ENCODE measurements at places on chromosomes 7 and 10. TPM values are rescaled to one million over a fixed set of nuclear protein-coding genes. Genes with fewer than 3 reads are reported as not detected.

LIPN gene
- 0.24 TPM for total RNA-seq

SAMD9L gene
- 2.7 TPM for total RNA-seq

GRCh38 chr10:124676416-124677062 is 67.6 kb downstream of the FAM53B start:
- H3K27me3 ChIP-seq, result no peaks in the 10 kb centered on the region
- peak overlapping the region; percentile 1 for H3K27ac ChIP-seq
- no peak overlapping the region for H3K4me3 ChIP-seq

DNA sequence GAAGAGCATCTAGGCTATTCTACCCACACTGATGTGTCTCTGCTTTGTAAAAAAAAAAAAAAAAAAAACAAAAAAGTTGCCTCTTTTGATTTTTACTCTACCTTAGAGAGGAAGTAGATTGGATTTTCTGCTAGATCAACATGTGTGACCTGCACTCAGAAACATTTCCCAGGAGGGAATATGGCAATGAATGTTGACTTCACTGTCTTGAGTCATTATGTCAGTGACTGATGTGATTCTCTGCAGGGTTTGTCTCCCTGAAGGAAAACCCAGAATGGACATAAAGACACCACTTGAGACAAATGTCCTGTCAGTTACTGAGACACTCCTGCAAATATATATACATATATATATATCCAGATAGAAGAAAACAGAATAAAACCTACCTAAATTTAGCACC is 370.3 kb downstream of the BMPER start:
- no peaks in the 10 kb centered on the region for H3K36me3 ChIP-seq
- no peak for DNase-seq
- H3K27me3 ChIP-seq, result no peaks in the 10 kb centered on the region
- no peak overlapping the region for H3K27ac ChIP-seq
- H3K4me3 ChIP-seq, result no peak overlapping the region

GRCh38 chr10:129294944-129295343 is 172.1 kb upstream of the MGMT start:
- peaks cover 6% of the 10 kb centered on the region for H3K27me3 ChIP-seq
- H3K4me1 ChIP-seq, result no peaks in the 10 kb centered on the region
- no peak overlapping the region for H3K4me3 ChIP-seq
- DNase-seq, result no peak
- no peaks in the 10 kb centered on the region for H3K36me3 ChIP-seq

DNA sequence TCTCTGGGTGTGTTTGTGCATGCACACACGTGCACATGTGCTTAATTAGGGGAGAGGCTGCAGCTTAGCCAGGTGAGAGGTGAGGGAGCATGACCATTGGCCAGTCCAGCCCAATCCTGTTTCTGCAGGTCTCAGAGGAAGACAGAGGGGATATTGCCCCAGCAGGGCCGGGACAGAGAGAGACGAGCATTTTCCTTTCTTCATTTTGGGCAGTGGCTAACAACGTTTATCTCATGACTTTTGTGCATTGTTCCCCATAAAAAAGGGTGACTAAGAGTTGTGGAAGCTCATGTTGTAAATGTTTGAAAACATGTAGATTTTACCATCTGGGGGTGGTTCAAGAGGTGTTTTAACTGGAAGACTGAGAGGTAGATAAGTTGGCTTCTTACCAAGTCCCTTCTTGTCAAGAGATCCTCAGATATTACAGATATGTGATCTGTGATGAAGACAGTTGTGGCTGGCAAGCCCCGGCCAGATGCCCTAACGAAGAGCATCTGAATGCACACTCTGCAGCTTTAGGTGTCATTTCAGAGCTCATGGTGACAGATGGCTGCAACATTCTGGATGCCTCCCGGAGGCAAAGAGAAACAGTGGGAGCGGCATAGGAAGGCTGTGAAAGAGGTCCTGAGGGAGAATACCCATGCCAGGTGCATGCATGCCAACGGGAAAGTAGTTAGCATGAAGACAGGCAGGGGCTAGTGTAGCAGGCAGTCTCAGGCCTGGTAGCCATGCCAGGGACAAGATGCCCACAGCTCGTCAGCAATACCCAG is 16.7 kb upstream of the DMBT1 start:
- no peaks in the 10 kb centered on the region for H3K36me3 ChIP-seq
- no peak overlapping the region for H3K4me3 ChIP-seq
- H3K27ac ChIP-seq, result no peak overlapping the region
- peaks cover 14% of the 10 kb centered on the region for H3K27me3 ChIP-seq
- H3K4me1 ChIP-seq, result no peaks in the 10 kb centered on the region
